Left kidney (tissue), 8 donors: ENCODE measurements at places on chromosomes 11 and 22. TPM values are rescaled to one million over a fixed set of nuclear protein-coding genes. Genes with fewer than 3 reads are reported as not detected.

- no peak for DNase-seq
Measured at GRCh38 chr11:93132836-93133235, 65.0 kb downstream of the SLC36A4 start.

GRCh38 chr11:93477684-93478234 lies 65.4 kb downstream of the SMCO4 start:
- no peak for DNase-seq

DNA sequence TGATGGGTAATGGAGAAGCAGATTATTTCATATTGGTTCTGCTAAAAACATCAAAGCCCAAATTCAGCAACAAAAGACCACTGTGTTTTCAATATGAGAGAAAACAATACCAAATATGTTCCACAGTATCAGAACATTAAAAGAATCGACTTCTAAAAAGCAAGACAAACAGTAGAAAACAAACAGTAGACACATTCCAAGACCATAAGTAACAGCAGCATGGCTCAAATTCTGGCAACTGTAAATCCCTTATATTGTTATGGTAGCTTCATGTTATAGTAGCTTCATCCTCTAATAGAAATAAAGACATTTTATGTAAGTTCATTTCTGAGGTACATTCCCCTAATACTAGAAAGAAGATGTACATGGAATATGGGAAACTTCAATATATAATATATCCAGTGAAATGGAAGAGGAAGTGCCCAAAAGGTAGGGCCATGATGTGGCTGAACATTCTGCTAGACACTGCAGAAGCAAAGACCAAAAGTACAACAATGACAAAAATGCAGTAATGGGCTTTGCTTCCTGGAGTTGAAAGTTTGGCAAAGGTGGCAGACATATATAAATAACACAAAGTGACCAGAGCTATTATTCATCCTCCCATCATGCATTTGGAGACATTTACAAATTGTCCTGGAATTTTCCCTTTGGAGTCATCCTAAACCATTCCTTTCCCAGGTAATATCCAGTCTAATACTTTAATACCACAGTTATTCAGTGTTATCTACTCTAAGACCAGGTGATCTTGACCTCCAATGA lies 299.9 kb downstream of the DCDC1 start:
- DNase-seq: no peak

- peak; percentile 17 for DNase-seq
Measured at GRCh38 chr11:97092823-97093222, 703.0 kb downstream of the JRKL start.

GAL3ST3 gene
- polyA plus RNA-seq: 3.8 TPM

GRCh38 chr11:125369808-125370207 lies 126.3 kb downstream of the FEZ1 start:
- no peak for DNase-seq

DNA sequence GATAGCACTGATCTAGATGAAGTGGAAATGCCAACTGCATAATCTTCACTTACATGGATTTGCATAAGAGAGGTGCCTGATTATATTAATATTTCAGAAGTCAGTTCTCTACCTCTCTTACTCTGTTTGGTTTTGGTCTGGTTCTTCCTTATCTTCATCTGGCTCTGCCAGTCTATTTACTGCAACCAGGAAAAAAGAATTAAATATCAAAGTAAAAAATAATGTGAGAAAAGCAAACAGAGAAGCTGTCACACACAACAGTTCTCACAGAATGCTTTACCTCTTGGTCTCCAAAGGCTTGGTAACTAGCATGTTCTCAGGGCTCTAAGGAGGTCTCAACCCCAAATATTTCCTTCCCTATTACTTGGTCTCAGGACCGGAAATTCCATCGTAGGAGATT lies 6.7 kb downstream of the VSIG10L2 start:
- DNase-seq: no peak

GRCh38 chr22:28773461-28773867 lies 969 bp downstream of the CCDC117 start:
- no peak for DNase-seq

DNA sequence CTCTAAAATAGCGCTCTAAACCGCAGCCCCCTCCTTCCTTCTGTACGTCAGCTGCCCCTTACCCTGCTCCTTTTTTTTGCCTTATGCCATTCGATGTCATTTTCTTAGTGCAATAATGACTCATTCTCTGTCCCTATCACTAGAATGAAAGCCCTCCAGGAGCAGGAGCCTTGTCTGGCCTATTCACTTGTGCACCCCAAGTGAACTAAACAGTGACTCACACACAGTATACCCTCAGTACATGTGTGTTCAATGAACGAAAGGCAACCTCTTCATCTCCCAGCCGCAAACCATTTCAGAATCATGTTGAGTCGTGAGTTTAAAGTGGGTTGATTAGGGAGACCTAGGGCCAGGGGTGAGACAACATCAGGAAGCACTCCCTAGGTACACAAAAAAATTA lies 50.7 kb upstream of the SPATA19 start:
- no peak for DNase-seq
